SK-N-SH treated with all-trans-retinoic acid at 6 μM for 48 hours (cell line): ENCODE measurements at places on chromosomes 7 and 10.

DNA sequence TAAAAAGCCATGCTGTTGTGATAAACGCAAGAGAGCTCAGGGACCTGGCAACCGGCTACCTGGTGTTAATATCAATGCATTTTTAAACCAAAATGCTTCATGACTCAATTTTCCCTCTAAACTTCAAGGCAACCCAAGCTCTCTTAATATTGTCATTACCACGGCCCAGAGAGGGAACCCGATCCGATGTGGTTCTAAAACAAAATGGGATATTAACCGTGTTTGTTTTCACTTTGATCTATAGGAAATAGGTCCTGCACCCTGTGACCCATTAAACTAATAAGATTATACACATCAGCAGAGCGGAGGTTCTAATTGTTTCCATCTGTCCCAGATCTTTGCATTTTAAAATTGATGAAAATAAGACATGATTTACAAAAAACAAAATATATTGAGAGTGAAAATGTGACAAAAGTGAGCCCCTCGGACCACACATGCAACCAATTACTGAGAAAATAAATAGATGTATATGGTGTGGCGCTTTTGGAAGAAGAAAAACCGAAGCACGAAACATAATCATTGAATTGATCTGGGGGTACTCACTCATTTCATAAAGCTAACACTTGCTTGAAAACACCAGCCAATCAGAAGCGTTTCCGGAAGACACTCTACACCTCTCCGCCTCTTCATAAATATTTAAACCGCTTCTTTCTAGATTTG is 290.3 kb upstream of the NFE2L3 start:
- ATAC-seq: no peak

DNA sequence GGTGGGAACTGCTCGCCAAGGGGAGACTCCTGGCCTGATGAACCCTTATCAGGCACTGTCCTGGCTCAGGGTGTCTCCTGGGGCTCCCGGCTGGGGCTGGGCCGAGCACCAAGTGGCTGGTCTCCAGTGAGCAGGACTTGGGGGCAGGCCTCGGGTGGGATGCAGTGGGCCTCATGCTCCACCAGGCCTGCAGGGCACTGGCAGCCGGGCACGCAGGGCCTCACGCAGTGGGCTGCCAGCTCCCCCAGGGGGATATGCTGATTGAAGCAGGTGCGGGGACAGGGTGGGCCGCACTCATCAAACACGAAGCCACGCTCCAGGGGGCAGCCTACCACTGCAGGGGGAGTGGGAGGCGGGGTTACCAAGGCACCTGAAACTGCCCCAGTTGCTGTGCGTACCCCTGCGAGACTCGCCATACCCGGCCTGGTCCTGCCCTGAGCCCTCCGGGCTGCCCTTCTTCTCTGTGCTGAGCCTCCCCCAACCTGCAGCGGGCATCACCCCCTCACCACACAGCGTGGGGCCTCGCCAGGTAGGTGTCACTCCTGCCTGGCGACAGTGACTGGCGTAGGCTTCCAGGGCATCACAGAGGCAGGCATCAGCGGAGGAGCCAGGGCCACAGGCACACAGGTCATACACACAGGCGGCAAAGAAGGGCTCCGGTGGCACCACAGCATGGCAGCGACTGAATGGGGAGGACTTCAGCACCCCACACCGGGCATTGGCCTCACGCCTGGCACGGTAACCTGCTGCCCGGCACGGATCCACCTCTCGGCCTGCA is 14.5 kb downstream of the ATP6V1F start:
- ATAC-seq: no peak

DNA sequence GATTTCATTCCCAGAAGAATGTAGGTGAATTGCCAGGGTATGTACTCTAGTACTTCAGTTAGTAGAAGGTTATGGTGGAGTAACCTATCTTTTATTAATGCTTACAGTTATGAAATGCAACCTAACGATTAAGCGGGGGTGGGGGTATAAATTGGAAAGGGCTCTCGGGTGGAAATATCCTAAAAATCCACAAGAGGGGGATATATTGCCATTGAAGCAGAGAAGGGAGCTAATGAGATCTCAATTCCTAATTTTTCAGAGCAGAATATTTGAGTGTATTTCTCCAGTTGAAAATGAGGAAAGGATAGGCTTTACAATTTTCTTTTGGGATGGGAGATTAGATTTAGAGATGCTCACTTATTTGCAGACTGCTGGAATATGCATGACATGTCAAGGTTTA is 90.8 kb downstream of the DNAJB9 start:
- ATAC-seq: no peak

DNA sequence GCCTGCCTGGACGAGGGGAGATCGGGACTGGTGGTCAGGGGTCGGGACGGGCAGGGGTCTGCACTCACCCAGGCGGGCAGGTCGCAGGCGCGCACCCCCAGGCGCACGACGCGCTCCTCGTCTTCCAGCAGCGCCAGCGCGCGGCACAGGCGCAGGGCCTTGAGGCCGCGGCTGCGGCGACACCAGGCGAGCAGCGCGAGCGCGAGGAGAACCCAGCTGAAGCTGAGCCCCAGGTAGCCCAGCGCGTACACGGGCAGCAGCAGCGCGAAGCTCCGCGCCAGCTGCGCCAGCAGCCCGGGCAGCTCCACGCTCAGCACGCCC is 328 bp downstream of the ESYT2 start:
- peak; percentile 68 for ATAC-seq

DNA sequence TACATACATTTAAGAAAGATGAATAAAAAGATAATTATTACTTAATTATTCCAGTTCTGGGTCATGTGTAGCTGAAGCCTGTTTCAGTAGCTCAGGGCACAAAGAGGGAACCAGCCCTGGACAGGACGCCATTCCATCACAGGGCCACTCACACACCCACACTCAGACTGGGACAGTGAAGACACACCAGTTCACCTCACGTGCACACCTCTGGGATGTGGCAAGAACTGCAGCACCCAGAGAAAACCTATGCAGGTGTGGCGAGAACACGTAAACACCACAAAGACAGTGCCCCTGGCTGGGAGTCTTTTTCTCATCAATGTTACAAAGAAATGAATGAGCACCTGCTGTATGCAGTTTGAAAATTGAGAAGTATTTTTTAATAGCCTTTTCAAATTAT is 1.6 kb upstream of the IDI1 start:
- no peak for ATAC-seq

GRCh38 chr7:49852619-49853462 is 79.4 kb downstream of the VWC2 start:
- ATAC-seq: peak; percentile 92

DNA sequence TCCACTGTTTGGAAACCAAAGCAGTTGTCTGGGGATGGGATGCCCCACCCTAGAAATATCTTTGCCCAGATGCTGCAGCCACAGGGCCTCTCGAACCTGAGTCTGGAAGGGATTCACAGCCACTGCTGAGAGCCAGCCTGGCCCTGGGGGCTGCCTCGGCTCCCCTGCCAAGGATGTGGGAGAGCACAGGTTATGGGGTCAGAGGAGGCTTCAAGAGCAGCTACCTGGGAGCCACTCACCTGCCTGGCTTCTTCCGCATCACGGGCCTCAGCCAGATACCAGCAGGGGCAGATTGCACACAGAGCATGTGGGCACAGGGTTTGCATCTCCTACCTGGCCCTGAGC is 5.4 kb upstream of the PWWP2B start:
- no peak for ATAC-seq

- no peak for ATAC-seq
Observed at GRCh38 chr7:149713731-149714068, 59.7 kb downstream of the ZNF467 start.

DNA sequence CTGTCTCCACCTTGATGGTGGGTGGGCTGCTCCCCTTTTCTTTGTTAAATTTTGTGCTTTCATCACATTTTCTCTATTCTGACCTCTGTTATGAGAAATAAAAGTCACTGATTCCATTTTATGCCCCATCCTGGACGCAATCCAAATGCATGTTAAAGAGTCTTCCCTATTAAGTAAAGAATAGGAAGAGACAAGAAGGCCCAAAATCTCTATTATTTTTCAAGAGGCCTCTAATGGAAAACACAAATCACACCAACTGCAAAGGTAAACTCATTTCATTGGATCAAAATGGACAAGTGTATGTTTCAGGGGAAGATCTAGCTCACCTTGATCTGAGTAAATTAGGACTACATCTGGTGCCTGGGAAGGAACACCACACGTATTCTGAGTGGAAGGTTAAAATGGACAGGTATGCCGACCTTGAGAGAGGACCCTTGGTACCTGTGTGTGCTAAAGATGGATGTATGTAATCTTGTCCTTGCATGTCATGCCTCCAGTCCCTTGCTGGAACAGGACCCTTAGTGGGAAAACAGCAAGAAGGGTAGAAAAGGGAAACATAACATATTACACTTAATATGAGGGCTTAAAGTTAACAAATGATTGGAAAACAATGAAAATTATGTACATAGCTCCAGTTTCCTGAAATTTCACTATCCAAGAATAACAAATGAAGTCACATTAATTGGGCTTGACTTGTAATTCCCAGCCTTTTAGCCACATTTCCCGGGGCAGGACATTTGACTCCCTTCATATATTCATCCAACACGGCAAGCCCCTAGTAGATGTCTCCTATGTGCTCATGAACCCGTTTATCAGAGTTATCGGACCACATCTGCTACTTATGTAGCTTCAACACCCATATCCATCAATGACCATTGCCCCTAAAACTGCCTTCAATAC is 7.6 kb downstream of the IFIT2 start:
- no peak for ATAC-seq

DNA sequence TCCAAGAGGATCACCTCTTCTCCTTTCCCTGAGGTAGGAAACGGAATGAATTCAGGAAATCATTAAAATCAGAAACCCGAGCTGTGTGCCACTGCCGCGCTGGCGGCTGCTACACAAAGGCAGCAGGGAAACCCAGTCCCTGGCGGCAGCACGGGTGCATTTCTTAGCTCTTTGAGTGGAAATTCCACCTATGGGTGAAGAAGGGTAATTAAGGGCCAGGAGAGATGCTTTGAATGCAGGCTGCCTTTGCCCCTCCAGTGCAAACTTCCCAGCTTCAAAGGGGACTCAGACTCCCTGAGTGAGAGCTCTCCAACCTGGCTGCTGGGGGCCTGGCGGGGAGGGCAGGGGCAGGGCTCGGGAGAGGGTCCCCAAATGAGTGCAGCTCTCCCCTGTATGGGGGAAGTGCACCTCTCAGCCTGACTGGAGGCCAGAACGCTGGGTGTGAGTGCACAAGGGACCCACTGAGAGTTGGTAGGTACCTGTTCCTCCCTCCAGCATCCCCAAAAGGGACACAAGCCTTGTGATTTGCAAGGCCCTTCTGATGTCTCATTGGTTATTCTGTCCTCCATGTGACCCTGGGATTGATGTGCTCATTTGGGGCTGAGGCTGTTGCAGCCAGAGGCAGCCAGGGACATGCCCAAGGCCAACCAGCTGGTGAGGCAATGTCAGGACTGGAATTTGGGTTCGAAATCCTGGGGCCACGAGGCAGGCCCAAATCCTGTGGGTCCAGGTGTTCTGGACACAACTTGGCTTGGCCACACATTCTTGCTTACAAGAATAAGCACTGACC is 16.3 kb upstream of the ZMIZ1 start:
- peak; percentile 52; the same call in 2 of the 3 replicates for ATAC-seq

- ATAC-seq: no peak
Observed at GRCh38 chr10:24929056-24929544, 23.3 kb downstream of the PRTFDC1 start.
